SHP77 treated with DMSO at 0.1 percent for 48 hours (cell line): ENCODE measurements at places on chromosomes 13 and 19.

- no peak for DNase-seq
Measured at GRCh38 chr13:20141238-20142022, 19.4 kb downstream of the GJA3 start.

DNA sequence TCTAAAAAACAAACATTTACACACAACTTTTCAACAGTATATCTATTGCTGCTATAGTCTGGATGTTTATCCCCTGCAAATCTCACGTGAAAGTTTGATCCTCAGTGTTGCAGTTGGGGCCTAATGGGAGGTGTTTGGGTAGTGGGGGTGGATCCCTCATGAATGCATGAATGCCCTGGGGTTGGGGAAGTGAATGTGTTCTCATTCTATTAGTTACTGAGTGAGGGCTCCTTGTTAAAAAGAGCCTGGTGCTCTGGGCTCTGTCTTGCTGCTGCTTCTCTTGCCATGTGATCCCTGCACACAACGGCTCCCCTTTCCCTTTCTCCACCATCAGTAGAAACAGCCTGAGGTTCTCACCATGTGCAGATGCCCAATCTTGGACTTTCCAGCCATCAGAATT is 242.7 kb upstream of the HTR2A start:
- DNase-seq: no peak

DNA sequence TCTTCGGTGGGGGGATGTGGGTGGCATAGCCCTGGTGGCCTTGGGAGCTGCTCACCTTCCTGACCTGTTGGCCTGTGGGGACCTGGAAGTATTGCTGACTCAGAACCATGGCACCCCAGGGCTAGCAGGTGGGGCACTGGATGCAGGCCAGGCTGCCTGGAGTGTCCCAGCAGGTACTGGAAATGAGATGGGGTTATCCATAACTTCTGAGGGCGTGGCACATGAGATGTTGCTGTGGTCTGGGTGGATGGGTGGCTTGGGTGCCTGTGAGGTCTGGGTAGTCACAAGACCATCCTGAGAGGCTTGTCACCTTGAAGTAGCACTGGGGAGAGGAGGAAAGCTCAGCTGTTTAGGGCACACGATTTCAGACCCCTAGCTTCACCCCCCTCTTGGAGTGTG is 636 bp upstream of the RNF225 start:
- no peak for DNase-seq

DNA sequence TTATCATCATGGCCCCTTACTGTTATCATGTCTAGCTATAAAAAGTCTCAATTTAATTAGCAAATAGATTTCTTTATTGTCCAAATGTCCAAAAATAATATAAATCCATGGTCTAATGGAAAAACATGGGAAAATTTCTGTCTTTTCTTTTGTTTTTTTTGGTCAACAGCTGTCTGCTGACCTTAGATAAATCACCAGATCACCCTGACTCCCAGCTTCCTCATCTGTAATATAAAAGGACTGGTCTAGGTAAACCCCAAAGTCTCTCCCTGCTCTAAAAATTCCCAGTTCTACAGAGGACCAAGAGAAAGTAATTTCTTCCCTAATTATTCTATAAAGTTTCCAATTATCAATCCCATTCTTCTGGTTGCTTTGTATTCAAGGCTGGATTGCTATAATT is 30.7 kb upstream of the RCBTB2 start:
- DNase-seq: no peak
